A549 treated with DMSO at 1 μM for 4 hours (cell line): ENCODE measurements at places on chromosomes 2 and 18. TPM values are rescaled to one million over a fixed set of nuclear protein-coding genes. Genes with fewer than 3 reads are reported as not detected.

SYT4 gene
- not detected in 5 replicates for total RNA-seq

L3MBTL4 gene
- total RNA-seq: 0.07 to 0.08 TPM in 2 of 5 replicates, not detected in the others

RIT2 gene
- not detected in 5 replicates for total RNA-seq

GCG gene
- not detected in 5 replicates for total RNA-seq

ALLC gene
- 0.05 TPM in 1 of 5 replicates, not detected in the others for total RNA-seq

UGT1A8 gene
- 0.08 to 0.26 TPM in 2 of 5 replicates, not detected in the others for total RNA-seq

GNAL gene
- 6.7 to 7.8 TPM (median 6.8 TPM) in 5 replicates for total RNA-seq

LRP1B gene
- not detected in 5 replicates for total RNA-seq

GKN2 gene
- 2.3 to 4.3 TPM (median 3.7 TPM) in 5 replicates for total RNA-seq

SCN7A gene
- total RNA-seq: not detected in 5 replicates

FSIP2 gene
- not detected in 5 replicates for total RNA-seq

PLGLB1 gene
- 0.19 to 1.2 TPM (median 0.92 TPM) in 4 of 5 replicates, not detected in the other for total RNA-seq

VIT gene
- total RNA-seq: 0.05 TPM in 1 of 5 replicates, not detected in the others

C18orf54 gene
- 2.1 to 3.5 TPM (median 2.8 TPM) in 5 replicates for total RNA-seq

WNT6 gene
- total RNA-seq: 0.05 to 0.15 TPM (median 0.10 TPM) in 4 of 5 replicates, not detected in the other

TMEM247 gene
- not detected in 5 replicates for total RNA-seq

FAP gene
- 0.08 to 0.15 TPM (median 0.11 TPM) in 3 of 5 replicates, not detected in the others for total RNA-seq

ERICH2 gene
- not detected in 5 replicates for total RNA-seq

LOXHD1 gene
- not detected in 5 replicates for total RNA-seq

ACVR1C gene
- total RNA-seq: 0.01 to 0.07 TPM in 2 of 5 replicates, not detected in the others

MATN3 gene
- total RNA-seq: 8.9 to 15.9 TPM (median 12.6 TPM) in 5 replicates

OR6B3 gene
- not detected in 5 replicates for total RNA-seq

HOXD1 gene
- 0.12 to 0.28 TPM (median 0.26 TPM) in 5 replicates for total RNA-seq

TRIB2 gene
- total RNA-seq: 0.19 to 0.69 TPM (median 0.23 TPM) in 5 replicates

OTOS gene
- total RNA-seq: 0.21 TPM in 1 of 5 replicates, not detected in the others

CHST9 gene
- total RNA-seq: not detected in 5 replicates

ORMDL1 gene
- total RNA-seq: 38.0 to 52.4 TPM (median 49.7 TPM) in 5 replicates

METTL4 gene
- total RNA-seq: 4.4 to 6.8 TPM (median 6.4 TPM) in 5 replicates

SLC23A3 gene
- total RNA-seq: 0.57 to 1.4 TPM (median 0.70 TPM) in 5 replicates

RGPD3 gene
- total RNA-seq: 0.12 to 0.28 TPM (median 0.16 TPM) in 5 replicates

CD8B gene
- not detected in 5 replicates for total RNA-seq

TBR1 gene
- 0.01 to 0.11 TPM (median 0.08 TPM) in 3 of 5 replicates, not detected in the others for total RNA-seq

TNFRSF11A gene
- 6.3 to 11.9 TPM (median 9.5 TPM) in 5 replicates for total RNA-seq

RPRM gene
- not detected in 5 replicates for total RNA-seq

ANKRD29 gene
- 10.0 to 14.9 TPM (median 12.6 TPM) in 5 replicates for total RNA-seq

CHRND gene
- not detected in 5 replicates for total RNA-seq

KCNE4 gene
- 0.87 to 1.6 TPM (median 1.2 TPM) in 5 replicates for total RNA-seq

ITGA4 gene
- total RNA-seq: 1.3 to 3.1 TPM (median 2.1 TPM) in 5 replicates

DYNAP gene
- not detected in 5 replicates for total RNA-seq

FBXO41 gene
- 4.4 to 6.1 TPM (median 5.3 TPM) in 5 replicates for total RNA-seq

RTP5 gene
- total RNA-seq: not detected in 5 replicates

BOLL gene
- not detected in 5 replicates for total RNA-seq

KIF5C gene
- total RNA-seq: 0.29 to 0.60 TPM (median 0.36 TPM) in 5 replicates

KIF3C gene
- total RNA-seq: 46.7 to 55.2 TPM (median 52.2 TPM) in 5 replicates
